Ascending aorta (tissue), 2 donors: ENCODE measurements at places on chromosomes 2 and 18.

DNA sequence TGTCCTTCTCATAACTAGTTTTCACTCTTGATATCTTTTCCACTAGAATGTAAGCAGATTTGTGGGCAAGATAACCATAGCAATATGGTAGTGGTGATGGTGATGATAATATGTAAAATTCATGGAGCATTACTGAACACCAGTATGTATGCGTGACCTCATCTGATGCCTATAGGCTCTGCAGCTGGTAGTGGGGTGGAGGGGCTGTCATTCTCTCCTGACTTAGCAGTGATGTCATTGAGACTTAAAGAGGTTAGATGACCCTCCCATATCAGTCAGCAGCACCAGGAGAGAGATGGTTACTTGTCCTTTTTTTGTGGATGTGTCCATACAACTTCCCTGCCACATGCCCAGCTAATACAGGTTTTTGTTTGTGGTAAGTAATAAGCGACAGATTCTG is 27.9 kb downstream of the PARD3B start:
- no peak for DNase-seq

- no peak for DNase-seq
Observed at GRCh38 chr2:143965493-143966164, 554.3 kb downstream of the ZEB2 start.

DNA sequence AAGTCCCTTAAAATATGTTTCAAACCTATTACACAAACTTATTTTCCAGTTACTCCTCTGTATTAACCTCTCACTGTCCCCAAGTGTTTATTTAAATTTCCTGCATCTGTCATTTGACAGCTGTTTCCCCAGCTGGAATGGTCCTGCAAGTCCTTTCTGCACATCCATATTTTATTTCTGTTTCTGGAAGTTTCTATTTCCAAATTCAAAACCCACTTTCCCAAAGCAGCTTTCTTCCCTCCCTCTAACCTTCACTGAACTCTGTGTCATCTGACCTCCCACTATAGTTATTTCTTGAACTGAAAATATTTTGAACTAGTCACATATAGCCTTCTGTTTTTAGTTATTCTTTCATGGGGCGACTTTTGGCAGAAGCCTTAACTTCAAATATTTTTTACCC is 459.4 kb upstream of the MC4R start:
- DNase-seq, result no peak

DNA sequence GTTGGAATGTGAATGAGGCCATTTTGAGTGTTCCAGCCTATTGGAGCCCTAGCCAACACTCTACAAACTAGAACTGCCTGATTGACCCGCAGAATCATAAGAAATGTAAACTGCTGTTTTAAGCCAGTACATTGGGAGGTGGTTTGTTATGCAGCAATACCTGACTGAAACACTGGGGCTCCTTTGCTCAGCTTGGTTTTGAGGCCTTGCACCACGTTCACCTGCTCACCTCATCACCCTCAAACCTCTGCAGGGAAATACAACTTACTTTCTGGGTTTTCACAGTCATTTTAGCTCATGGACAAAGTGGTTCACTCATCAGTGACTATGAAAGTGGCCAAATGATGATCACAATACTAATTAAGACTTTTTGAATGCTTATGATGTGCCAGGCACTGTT is 10.9 kb upstream of the DARS1 start:
- DNase-seq, result no peak

- DNase-seq, result no peak
Observed at GRCh38 chr2:196041786-196042185, 26.9 kb downstream of the DNAH7 start.

GRCh38 chr2:190603374-190603773 is 45.5 kb upstream of the NAB1 start:
- DNase-seq, result no peak

- no peak for DNase-seq
Observed at GRCh38 chr2:156436497-156437085, 412 bp downstream of the GPD2 start.

DNA sequence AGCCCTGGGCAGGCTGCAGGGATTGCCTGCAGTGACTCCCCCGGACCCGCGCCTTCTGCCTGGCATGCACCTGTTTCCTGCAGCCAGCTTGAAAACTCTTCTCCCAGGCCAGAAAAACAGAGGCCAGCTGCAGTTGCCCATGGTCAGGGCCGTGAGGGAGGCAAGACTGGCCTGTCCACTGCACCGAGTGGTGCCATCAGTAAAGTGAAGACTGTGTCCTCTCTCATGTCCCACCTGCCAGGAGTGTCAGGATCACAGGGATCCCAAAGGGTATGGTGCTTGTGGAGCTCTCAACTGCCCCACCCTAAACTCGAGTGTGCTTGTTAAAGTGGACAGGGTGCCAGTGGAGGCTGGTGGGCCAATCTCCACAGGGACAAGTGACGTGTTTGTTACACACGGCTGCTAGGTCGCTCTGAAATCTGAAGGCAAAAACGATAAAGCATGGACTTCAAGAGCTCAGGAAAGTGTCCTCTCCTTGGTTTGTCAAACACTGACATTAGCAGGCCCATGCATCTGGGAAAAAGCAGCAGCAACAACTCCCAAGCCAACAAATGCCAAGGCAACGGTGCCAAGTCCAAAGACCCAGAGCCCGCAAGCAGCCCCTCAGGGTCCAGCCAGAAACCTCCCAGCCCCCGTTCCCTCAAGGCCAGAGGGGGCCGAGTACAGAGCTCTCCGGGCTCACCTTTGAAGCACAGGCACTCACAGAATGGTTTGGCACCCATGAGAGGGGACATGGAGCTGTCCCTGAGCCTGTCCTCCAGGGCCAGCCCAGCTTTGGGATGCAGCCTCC is 213.2 kb downstream of the HDAC4 start:
- peak; percentile 51 for DNase-seq

DNA sequence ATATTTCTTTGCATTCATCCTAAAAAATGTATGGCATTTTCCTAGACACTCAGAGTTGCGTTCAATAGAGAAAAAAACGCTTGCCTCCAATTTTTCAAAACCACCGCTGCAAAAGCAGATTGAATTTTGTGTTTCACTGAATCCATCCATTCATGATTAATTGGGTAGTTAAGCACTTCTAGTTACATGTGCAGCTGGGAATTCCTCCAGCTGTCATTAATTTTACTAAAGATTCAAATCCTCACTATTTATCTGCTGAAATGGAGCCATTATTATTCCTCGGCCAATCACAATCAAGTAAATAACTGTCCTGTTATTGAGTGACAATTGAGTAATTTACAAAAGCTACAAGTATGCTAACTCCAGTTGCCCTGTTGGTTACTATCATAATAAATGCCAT is 75.8 kb upstream of the ARL5A start:
- DNase-seq, result no peak

- DNase-seq, result no peak
Observed at GRCh38 chr2:17242813-17243485, 275.3 kb downstream of the RAD51AP2 start.

- no peak for DNase-seq
Observed at GRCh38 chr2:217960351-217960750, 42.4 kb downstream of the TNS1 start.
